WERI-Rb-1 (cell line): ENCODE measurements at places on chromosomes 2 and 18.

- DNase-seq: no peak
These were observed 184.2 kb downstream of the RND3 start for GRCh38 chr2:150303281-150303680.

DNA sequence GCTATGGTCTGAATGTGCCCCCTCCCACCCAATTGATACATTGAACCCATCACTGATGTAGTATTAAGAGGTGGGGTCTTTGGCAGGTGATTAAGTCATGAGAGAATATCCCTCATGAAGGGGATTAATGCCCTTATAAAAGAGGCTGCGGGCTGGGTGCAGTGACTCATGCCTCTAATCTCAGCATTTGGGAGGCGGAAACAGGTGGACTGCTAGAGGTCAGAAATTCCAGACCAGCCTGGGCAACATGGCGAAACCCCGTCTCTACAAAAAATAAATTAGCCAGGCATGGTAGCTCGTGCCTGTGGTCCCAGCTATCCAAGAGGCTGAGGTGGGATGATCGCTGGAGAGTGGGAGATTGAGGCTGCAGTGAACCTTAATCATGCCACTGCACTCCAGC is 14.3 kb downstream of the POLR2D start:
- no peak for DNase-seq

GRCh38 chr2:14232217-14232616 is 400.3 kb upstream of the LRATD1 start:
- DNase-seq: no peak

- DNase-seq: no peak
These were observed 1.1 kb downstream of the CNDP2 start for GRCh38 chr18:74497324-74497676.

- no peak for DNase-seq
These were observed 76.5 kb upstream of the APCDD1 start for GRCh38 chr18:10377956-10378355.

DNA sequence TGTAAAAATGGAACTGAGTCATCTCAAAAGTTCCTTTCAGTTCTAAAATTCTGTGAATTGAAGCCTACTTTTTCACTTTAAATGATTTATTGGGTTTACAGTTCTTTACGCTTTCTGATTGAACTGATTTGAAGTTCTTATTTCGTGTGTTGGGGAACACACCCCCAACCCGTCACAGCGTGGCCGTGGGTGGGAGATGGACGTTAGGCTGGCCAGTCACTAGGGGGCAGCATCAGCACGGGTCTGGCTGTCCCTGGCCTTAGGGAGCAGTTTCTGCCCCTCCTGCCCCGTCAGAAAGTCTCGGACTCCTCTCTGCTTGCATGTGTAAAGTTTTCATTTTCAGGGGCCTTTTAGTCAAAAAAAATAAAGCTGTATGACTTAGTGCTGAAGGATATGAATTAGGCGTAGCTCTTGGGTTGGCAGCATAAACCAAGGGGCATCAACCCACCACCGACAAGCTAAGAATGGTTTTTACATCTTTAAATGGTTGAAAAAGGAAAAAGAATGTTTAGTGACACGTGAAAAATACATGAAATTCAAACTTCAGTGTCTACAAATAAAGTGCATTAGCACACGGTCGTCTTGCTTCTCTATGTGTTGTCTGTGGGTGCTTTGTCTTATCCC is 63.4 kb downstream of the ZCCHC2 start:
- DNase-seq: peak; percentile 86

GRCh38 chr18:11398625-11399024 is 210.8 kb upstream of the SLC35G4 start:
- DNase-seq: no peak

DNA sequence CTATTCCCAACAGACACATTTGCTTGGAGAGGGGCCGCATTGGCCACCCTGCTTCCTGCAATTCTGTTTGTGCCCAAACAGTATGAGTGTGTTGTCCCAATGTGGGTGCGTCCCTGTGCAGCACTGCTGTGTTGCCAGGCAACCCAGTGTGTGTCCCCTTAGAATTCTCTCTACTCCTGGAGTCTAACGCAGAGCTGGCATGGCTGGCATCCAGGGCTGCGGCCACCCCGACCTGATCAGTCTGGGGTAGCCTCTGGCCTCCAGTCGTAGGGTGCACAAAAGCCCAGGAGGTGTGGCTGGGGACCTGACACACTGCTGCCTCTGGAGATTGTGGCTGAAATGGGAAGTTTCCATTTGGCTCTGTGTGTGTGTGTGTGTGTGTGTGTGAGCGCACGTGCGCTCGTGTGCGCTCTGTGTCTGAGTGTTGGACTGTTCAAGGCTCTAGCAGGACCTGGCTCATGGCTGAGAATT is 48.0 kb downstream of the TEX44 start:
- no peak for DNase-seq

DNA sequence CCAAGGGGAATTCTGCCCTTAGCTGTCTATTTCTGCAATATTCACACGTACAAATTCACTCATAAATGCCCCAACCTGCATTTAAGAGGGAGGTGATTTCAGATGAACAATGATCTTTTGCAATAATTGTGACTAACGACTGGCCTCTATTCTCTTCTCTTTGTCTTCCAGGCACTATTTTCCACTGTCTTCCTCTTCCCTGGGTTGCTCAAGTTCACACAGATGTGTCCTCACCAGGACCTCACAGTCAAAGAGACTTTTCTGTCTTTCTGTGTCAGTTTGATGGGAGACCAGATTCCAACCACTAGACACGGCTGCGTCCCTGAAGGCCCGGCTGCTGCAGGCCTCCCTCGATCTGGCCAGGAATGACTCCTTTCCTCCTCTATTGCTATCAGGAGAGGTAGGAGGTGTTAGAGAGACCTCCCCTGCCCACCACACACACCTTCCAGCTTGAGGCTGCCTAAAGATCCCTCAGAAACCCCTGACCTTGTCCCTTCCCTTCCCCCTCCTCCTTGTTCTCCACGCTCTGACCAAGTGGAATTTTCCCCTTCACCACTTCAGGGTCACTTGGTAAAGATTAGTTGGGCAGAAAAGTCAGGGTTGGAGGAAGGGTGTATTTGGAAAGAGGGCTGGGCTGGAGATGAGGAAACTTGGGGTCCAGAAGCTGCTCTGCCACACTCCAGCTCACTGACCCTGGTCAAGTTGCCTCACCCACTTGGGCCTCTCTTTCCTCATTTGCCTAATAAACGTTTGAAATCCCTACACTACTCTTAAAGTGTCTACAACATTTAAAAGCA is 109.2 kb upstream of the COPS8 start:
- DNase-seq: no peak

DNA sequence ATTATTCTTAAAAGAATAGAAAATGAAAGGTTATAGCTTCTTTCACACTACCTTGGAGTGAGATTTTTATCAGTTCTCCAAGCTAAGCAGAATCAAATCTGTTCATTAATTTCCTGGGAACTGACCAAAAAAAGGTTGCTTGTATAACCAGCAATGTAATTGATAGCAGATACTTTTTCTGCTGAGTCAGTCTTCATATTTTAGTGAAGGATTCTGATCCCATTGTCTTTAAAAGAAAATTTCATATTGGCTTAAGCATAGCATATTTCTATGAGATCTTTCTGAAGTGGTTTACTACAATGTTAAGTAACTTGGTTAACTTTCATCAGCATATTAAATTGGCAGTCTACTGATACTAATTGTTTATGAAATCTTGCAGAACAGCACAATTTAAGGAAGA is 338.0 kb downstream of the TMX3 start:
- DNase-seq: no peak

GRCh38 chr2:227482638-227483340 is 10.8 kb downstream of the AGFG1 start:
- DNase-seq: no peak

DNA sequence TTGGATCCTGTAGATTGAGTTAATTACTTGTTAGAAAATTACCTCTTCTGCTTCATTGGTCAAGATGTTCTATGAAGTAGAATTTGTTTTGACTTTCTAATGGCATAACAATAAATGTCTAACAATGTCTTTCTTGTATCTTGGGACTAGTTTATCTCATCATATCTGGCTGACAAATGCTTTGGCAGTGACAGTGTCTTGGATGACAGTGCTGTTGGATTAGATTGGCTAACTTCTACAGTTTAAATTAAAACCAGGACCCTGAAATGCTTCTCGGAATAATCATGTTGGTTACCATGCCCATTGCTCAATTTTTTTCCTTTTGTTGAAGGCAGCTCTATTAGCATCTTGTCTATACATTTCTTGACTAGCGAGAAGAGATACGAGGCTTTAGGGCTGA is 176.9 kb downstream of the PARD3B start:
- no peak for DNase-seq

DNA sequence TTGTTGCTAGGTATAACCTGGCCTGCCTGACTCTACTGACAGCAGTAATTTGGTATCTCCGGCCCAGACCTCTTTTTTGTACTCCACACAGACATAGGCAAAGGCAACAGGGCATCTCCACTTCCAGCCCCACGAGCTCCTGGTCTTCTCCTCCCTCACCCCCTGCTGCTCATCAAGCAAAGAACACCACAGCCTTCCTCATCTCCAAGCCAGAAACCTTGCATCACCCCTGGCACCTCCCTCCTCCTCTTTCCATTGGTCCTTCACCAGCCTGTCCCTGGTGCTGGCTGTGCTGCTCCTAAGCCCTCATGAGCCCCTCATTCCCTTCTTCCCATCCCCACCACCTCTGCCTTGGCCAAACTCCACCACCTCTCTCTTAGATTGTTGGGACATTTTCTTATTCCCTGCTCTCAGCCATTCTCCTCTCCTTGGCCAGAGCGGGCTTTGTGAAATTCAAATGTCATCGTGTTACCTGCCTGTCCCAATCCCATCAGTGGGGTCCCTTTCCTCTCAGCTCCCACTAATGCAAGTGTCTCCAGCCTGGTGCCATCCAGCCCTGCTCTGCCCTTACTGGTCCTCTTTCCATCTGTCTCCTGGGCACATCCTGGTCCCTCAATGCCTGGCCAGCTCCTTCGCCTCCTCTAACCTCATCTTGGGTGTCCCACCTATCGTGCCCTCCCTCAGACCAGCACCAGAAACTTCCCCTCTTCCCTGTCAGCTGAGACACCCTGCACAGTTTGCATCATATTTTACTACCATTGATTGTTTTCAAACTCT is 77.4 kb downstream of the INHBB start:
- DNase-seq: no peak

DNA sequence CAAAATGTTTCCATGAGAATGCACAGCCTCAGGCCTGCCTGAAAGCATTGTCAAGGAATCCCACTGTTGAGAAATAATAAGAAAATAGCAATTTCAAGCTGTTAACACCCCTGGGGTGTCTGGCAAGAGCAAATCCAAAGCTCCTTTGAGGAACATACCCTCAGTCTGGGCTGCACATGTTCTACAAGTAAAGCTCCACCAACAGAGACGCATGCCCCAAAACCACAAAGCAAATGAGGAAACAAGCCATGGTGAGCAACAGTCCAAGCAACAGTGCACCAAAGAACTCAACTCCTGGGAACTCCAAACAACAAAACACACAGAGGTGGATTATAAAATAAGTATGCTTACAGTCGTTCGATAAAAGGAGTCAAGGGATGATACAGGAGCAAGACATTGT is 40.3 kb downstream of the CYP27C1 start:
- DNase-seq: no peak
